ENCODE measurements at places on chromosomes 11 and 22.

GRCh38 chr11:129743112-129743815, 72.4 kb upstream of the TMEM45B start:
- no peak for DNase-seq

DNA sequence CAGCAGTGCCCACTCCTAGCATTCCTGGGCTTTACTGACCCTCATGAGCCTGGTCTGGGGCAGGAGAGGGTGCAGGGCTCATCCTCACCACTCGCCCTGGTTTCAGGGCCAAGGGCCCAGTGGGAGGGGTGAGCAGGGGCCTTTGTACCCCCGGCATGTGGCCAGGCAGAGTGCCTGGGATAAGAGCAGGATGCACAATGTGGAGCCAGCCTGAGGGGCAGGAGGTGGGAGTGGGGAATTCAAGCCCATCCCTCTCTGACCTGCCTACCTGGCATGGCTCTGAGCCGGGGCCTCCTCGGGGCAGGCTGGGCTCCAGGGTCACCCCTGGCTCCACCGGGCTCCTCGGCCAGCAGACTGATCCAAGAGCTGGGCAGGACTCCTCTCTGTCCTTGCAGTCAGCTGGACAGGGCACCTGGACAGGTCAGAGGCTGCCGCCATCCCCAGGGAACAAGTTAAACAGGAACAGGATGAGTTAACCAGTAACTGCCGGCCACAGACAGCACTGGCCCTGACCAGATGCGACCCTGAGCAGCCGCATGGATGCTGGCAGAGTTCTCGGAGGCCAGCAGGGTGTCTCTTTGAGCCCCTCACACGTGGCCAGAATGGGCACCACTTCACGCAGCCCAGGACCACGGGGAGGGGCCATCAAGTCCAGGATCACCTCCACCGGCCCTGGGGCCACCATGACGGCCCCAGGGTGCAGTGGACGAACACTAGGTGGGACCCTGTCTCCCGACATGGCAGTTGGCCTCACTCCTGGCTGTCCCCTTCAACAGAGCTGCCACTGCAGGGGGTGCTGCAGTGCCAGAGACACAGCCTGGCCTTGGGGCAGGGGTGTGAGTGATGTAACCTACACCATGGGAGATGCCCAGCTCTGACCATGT, 5.0 kb downstream of the SIGIRR start:
- DNase-seq = no peak

- DNase-seq = no peak
Measured at GRCh38 chr11:27977527-27977926, 130.4 kb downstream of the KIF18A start.

DNA sequence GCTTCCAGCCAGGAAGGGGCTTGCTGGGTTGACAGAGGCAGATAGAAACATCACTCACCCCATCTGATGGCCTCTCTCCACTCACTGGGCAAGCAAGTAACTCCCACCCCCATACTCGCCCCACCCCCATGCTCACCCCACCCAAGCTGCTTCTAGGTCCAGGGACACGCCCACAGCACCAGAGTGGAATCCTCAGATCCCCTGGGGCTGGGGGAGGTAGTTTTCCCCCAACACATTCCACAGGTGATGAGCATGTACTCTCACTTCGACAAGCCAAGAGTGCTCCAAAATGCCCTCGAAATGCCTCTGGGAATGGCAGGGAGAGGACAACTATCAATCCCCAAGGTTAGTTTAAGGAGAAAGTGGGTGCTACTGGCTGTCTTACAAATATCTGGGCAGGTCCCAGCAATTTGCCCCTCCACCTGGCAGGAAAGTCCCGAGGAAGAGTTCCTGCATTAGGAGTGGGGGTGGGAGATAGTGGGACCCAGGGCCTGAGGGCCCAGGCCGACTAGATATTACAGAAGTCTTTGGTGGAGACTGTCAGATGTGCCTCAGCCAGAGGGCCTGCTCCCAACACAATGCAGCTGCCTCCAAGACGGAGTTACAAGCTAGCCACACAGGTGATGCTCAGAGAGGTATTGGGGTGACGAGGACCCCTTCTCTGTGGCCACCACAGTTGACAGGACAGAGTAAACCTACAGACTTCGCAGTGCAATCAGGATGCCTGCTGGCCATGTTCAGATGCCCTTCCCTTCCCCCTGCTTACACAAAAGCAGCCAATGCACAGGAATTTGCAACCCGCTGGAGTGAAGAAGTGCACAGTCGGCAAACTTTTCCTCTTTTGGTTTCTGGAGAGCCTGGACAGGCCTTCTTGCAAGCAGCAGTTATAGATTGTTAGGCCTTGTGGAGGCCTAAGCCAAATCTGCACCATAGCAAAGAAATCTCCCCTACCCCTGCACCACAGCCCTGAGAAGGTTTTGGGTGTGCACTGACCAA, 2.9 kb upstream of the LMO1 start:
- DNase-seq = no peak

DNA sequence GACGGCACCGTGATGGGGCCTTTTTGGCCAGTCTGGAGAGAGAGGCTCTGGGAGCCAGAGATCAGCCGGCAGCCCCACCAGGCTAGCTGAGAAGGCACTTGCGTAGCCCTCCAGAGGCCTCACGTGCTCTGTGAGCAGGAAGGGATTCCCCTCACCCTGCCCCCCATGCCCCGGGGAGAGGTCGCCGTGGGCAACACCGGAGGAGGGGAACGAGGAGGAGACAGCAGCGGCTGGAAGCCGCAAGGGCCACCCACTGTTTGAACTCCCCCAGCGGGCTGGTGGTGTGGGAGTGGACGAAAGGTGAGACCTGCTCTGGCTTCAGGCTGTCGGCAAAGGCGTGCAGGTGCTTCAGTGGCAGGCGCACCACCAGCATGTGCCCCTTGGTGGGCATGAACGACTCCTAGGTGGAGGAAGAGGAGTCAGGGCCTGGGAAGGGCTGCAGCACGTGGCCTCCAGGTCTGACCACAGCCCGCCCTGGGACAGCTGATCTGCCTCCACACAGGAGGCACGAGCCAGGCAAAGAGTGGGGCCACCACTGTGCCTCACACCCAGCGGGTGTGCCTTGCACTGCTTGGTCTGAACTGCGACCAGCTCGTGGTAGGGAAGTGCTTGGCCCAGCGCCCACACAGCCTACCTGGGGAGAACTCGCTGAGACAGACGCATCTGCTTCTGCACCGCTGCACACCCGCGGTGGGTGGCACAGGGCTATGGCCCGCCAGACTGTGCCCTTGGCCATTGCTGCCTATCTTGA, 99.9 kb downstream of the MED15 start:
- no peak for DNase-seq

DNA sequence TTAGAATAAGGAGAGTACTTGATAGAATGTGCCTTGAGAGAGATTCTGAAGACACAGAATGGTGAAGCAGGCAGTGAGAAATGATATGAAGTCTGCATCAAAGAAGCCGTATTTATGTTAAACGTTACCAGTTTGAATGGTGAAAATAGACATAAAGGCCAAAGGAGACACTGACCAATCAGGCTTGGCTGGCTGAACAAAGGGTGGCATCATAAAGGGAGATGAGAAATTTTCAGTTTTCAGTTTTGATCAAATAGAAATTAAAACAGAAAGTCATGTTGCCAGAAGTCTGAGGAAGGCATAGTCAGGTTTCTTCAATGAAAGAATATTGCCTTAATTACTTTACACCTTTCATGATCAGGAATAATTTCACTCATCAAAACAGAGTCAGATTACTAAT, 6.6 kb downstream of the OR51F1 start:
- DNase-seq = no peak

DNA sequence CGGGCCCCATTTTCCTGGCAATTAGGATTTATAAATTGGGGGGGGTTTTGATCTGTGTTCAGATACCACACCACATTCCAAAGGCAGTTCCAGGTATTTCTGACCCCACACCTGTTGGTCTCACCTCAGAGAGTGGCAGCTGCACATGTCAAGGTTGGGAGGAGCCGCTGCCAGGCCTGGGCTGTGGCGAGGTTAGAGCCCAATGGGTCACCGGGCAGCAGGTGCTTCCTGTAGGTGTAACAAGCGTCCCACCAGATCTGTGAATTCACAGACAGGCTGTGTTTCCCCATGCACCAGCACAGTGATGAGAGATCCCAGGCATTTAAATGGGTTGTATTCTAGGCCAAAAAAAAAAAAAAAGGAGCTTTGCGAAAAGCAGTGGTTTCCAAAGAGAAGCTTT, 58.6 kb downstream of the CABIN1 start:
- DNase-seq = no peak

Measured in Kasumi-1 (cell line).